Cortex of kidney (tissue), 1 donor: ENCODE measurements at places on chromosomes 2 and 18.

DNA sequence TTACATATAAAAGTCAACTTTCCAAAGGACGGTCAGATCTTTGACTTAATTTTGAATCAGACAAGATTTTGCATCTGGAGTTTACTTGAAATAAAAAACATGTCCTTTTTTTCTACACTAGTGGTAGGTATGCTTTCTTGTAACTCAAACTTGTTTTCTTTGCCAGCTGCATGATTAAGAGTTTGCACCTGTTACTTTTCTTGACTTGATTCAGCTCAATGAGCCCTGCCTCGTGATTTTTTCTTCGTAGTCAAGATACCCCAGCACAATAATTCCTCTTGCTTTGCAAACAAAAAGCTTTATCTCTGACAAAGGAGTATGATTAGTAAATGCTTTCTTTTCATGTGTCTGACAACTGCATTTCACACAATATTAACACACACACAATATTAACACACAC lies 82.3 kb downstream of the FBXO15 start:
- no peak for DNase-seq

DNA sequence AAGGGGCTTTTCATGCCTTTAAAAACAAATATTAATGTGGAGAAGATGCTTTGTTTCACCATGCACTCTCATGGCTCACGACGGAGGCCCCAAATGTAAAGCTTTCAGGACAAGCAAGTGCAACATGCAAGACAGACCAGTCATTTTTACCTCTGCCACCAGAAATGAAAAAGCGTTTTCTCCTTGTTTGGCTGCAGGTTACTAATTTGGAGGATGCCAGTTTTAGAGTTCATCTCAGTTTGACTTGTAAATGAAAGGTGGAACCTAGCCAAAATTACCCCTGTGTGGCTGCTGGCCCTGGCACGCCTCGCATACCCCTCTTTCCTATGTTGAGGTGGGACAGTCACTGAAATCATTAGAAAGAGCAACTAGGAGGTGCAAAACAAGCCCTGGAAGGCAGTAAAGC lies 138.6 kb downstream of the BCL2 start:
- no peak for DNase-seq

- no peak for DNase-seq
These were observed 29.0 kb downstream of the SERPINB5 start for GRCh38 chr18:63505566-63506335.

DNA sequence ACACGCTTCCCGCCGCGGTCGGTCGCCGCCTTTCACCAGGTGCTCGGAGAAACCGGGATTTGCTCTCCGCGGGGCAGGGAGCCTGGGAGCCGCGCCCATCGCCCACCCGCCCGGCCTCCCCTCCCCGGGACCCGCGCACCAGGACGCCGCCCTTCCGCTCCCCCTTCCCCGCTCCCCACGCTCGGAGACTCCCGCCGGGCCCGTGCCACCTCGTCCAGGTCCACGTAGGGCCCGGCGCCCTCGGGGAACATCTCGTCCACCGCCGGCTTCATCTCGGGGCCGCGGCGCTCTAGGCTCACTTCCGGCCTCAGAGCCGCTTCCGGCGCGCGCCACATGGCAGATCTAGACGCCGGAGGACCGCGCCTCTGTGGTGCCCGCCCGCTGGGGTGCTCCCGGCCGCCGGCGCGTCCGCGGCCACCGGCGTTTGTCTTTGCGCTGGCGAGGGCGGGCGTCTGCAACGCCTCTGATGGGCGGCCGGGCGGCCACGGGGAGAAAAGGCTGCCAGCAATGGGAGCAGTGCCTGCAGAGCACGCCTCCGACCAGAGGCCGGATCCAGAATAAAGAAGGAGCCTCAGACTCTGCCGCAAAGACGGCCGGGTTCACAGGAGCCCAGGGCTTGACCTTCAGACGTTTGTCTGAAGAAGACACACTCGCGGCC lies at the start of gene COPS9:
Gene COPS9 (minus strand): TSS at position 293 of the 658 bp plus-strand sequence. CDS start 21 bp downstream, at position 272.
- DNase-seq: no peak

- DNase-seq: no peak
These were observed 84.3 kb upstream of the FSHR start for GRCh38 chr2:49238604-49238960.

GRCh38 chr18:38847326-38847725 lies 1281.7 kb upstream of the CELF4 start:
- DNase-seq: no peak

- no peak for DNase-seq
These were observed 36.0 kb downstream of the MYCN start for GRCh38 chr2:15976354-15976753.

- no peak for DNase-seq
These were observed 24.4 kb downstream of the SATB2 start for GRCh38 chr2:199433204-199433832.

DNA sequence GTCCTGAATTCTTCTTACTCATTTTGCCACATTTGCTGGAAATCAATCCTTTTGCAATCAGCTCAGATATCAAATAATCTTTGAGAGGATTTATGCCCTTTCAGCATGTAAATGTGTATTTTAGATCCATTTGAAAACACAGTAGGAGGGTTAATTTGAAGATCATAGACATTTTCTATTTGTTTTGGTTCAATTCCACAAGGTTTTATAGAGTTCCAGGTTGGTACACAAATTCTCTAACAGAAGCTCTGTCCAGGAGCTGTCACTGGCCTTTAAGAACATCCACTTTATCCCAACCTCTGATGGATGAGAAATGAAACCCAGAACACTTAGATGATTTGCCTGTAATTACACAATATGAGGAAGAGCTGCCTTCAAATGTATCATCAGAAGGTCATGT lies 157.3 kb upstream of the CHAC2 start:
- DNase-seq: no peak

GRCh38 chr2:10255189-10256030 lies 47.3 kb upstream of the HPCAL1 start:
- no peak for DNase-seq

- no peak for DNase-seq
These were observed 12.8 kb downstream of the ALPG start for GRCh38 chr2:232419245-232420072.

DNA sequence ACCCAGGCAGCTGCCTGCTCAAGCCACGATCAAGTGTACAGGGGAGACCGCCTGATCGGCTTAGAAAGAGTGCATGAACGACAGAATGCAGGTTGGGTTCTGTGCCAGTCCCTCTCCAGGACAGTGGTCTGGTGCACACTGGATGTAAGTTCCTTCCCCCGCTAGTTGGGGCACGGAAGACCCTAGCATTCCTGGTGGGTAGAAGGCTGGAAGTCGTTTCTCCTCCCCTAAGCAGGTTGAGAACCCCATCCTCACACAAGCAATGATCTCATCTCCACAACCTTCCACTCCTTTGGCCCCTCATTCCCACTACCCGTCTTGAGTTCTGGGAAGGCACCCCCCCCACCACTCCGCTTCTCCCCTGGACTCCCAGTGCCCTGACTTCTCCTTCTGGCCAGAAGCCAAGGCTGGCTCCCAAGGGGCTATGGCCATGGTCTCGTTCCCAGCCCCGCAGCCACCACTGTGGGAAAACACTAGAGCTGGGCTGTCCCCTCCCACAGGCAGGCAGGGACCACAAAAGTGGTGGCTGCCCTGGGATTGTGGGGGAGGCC lies 1.4 kb upstream of the ANKRD39 start:
- no peak for DNase-seq

DNA sequence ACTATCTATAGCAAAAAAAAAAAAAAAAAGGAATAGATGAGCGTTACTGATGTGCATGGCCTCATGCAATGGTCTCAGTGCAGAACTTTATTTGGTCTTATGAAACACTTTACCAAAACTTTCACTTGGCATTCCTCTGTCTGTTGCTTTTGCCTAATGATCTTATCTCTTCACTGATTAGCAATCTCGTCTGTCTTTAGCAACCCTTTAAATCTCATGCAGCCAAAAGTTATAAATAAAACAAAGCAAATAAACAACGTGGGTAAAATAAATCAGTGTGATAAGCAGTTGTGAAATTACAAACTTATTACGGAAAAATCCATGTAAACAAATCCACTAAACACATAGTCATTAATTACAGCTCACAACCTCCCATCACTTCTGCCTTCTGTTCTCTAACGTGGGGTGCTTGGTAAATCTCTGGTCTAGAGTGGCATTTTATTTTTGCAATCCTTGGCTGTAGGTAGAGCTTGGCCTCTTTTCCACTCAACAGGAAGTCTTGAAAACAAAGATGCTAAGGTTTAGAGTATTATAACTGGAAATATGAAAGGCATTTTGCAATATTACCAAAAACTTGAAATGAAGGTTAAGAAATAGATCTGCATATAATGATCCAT lies 288.0 kb downstream of the AFF3 start:
- no peak for DNase-seq

- DNase-seq: no peak
These were observed 27.8 kb downstream of the NXPH2 start for GRCh38 chr2:138752197-138752956.

DNA sequence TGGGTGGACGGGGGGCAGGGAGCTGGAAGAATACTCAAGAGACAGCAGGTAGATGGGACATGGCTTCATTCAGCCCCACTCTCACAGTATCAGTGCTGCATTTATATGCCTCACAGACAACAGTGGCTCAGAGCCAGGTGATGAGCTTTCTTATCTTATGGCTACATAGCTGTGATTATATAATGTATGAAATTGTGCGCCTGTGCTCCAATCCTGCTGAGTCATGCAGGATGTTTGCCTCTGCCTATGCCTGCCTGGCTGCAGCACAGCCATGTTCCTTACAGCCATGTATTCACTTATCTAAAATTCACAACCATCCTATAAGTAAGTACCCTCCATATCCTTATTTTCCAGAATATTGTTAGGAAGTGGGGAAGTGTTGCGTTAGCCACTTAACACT lies 37.7 kb upstream of the RNF103 start:
- DNase-seq: no peak

DNA sequence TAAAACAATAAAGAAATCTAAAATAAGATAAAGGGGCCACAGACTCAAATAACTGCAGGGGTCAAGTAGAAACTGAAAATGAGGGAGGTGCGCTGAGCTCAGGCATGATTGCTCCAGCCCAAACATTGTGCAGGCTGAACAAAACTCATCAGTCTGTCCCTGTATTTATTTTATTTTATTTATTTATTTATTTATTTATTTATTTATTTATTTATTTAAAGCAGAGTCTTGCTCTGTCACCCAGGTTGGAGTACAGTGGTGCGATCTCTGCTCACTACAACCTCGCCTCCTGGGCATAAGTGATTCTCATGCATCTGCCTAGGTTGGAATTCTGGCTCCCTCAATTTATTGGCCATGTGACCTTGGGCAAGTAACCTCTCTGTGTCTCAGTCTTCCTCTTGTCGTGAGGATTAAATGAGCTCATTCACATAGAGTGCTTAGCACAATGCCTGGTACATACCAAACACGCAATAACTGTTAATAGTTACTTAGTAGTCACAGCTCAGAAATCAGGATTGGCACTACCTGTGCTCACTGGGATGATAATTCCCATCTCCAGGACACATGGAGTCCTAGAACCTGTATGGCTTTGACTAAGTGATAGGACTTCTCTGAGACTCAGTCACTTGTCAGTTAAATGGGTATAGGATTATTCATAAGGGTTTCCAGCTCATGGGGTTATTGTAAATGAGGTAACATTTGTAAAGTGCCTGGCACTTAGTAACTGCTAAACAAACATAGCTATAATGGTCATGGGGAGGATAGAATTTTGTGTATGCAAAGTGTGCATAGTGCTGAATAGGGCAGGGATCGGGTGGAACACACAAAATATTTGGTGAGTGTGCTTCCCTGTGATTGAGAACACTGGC lies 6.0 kb downstream of the SPEG start:
- DNase-seq: no peak

DNA sequence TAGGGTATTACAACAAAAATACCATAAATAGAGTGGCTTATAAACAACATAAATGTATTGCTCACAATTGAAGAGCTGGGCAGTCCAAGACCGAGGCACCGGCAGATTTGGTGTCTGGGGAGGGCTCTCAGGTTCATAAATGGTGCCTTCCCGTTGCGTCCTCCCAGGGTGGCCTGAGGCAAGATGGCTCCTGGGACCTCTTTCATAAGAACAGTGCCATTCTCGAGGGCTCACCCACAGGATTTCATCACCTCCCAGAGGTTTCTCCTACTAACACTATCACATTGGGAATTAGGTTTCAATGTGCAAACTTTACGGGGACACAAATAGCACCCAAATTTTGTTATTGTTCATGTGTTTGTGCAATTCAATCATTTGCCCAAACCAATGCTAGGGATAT lies 793.5 kb upstream of the HS6ST1 start:
- DNase-seq: no peak

DNA sequence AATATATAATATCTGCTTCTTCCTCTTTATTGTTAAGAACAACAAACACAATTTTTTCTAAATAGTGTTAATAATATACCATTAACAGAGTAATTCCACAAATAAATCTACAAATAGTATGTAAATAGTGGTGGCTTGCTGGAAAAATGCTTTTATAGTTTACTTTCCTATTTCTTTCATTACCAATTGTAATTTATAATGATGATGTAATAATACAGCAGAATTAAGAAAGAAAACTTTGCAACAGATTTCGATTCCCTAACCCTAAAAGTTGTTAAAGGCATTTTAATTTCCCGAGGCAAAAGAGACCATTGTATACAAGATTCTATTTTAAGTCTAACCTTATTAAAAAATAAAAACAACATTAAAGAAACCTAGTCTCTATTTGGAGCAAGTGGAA lies 307.9 kb downstream of the CCDC178 start:
- no peak for DNase-seq

DNA sequence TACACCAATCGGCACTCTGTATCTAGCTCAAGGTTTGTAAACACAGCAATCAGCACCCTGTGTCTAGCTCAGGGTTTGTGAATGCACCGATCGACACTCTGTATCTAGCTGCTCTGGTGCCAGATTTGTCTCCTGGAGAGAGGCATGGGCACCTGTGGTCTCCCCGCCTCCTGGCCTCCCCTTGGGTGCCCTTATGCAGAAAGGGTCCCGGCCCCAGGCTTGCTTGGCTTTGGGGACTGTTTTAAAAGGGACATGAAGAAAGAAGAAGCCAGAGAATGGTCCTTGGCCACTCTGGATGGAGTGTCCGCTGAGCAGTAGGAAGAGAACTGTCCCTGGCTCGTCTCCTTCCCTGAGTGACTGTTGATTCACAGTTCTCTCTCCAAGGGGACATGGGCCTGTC lies 11.5 kb upstream of the ALPP start:
- DNase-seq: no peak

DNA sequence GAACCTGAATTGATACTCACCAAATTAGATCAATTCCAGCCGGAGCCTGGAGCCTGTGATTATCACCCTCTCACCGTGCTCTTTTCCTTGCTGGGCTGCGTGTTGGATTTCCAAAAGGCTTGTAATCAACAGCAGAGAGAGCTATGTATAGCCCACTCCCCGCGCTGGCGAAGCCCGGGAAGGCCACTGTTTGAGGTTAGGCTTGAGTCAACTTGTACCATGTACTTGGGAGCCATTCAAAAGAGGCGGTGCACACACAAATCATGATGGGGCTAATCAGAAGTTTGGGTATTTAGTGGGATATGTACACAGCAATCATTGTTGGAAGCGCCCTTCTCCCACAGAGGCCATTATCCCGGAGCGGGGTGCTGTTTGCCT lies 151.6 kb downstream of the GLI2 start:
- DNase-seq: no peak

- DNase-seq: no peak
These were observed 925.0 kb upstream of the GYPC start for GRCh38 chr2:125730921-125731320.

- no peak for DNase-seq
These were observed 51.9 kb downstream of the EPAS1 start for GRCh38 chr2:46349115-46349547.

- DNase-seq: no peak
These were observed 86.0 kb downstream of the CAPN13 start for GRCh38 chr2:30721241-30721640.
